ENCODE measurements at places on chromosomes 13 and 19.

GRCh38 chr19:52034051-52034728, 6.0 kb upstream of the ZNF614 start:
- DNase-seq: no peak

DNA sequence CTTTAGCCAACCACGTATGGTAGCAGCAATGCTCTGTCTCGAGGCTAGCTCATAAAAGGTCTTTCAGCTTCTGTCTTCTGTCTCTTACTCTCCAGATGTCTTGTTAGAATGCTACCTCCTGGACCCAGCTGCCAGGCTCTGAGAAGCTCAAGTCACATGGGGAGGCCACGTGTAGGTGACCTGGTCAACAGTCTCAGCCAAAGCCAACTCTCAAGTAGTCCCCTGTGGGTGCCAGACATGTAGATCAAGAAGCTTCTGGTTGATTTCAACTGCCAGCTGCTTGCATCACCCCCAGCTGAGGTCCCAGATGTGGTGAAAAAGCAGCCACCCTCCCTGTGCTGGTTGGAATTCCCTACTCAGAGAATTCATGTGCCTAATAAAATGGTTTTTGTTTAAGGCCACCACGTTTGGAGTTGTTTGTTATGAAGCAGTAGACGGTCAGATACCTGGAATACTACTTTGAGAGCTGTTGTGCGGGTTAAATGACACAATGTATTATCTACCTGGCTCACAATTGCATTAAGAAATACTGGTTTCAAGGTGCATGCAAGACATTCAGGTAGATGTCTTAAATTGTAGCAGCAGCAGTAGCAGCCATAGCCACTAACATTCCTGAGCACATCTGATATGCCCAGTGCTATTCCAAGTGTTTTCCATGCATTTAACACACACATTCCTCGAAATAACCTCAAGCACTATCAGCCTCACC, 131.0 kb upstream of the RFC3 start:
- DNase-seq: no peak

- DNase-seq: no peak
Measured at GRCh38 chr19:16637535-16637934, 9.5 kb upstream of the MED26 start.

DNA sequence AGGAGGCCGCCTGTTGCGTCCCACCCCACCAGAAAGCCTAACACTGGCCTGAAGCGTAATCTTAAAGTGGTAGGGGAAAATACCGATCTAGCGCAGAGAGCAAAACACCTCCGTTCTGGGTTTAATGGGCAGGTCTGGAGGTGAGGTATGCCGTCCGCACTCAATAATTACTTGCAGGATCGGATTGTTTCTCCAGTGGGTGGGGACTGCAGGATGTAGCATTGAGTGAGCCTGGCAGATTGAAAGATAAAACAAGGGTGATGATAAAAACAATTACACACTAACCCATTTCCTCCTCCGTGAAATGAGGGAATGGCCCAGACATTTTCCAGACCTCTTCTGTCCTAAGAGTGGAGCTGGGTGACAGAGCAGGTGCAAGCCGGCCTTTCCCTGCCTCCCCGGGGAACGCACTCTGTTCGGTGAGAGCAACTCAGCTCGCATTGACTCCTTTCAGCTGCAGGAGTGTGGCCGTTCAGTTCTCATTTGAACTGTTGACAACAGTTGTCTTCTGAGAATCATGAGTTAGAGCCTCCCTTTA, 110.2 kb upstream of the DOCK9 start:
- no peak for DNase-seq

GRCh38 chr13:46100191-46100815, 4.5 kb downstream of the CPB2 start:
- no peak for DNase-seq

DNA sequence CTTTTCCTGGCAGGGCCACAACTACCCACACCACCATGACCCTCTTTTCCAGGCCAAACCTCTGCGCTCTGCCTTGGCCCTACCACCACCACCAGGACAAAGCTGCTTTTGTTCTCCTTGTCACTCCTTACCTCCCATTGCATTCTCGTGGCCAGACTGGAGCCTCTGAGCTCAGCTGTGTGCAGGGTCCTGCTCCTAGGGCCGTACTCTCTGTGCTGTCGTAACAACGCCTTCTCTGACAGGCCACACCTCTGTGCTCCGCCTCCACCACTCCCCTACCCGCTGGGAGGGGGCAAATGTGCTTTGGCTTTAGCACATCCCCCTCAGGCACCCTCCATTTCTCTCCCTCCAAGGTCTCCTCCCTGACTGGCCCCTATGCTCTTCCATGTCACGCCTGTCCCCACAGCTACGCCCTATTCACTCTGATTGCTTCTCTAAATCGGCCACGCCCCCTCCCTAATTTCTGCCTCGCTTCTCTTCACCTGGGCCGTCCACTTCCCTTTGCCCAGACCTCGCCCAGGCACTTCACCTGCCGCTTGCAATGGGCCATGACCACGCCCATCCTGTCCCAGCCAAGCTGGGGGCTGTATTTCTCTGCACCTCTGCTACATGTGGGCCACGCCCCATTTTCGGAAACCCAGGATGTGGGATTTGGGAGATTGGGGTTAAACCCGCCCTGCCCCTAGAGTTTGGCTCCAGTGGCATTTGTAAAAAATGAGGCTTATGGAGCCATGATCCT, 472.3 kb downstream of the KLF12 start:
- no peak for DNase-seq

- no peak for DNase-seq
Measured at GRCh38 chr13:78520425-78520824, 82.9 kb downstream of the POU4F1 start.

DNA sequence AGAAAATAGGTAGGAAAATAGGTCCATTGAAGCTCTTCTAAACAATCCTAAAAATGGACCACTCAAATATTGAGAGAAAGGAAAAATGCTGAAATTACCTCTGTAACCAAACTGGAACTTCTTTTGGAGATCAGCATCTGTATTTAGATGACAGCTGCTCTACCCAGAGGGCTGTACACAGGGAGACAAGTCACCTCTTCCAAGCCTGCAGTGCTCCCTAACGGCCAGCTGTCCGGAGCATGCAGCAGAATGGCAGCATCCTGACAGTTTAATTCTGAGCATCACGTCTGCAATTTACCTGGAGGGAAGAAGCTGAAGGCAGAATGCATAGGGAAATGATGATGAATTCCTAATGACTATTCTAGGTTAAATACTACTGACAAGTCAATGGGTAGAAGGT, 62.8 kb upstream of the DIAPH3 start:
- no peak for DNase-seq

DNA sequence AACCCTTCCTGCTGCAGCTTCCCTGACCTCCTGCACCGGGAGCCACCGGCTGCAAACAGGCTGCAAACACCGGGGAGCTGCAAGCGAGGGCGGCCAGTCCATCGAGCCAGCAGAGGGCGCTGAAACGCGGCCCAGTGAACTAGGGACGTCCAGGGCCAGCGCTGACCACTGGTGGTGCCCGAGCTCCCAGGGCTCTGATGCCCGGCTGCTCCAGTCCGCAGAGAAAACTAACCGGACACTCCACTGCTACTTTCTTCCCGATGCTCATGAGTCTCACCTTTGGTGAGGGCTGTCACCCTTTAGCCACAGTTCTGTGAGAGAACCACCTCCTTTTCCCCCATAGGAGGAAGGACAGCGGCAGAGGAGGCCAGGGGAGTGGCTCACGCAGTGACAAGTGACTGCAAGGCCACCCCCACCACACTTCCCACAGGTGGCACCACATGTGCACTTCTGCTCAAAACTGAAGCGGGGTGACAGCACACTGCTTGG, 82.8 kb upstream of the MTIF3 start:
- no peak for DNase-seq

- DNase-seq: no peak
Measured at GRCh38 chr19:19537075-19538048, 703 bp upstream of the CILP2 start.

- DNase-seq: no peak
Measured at GRCh38 chr19:52724701-52725514, 9.9 kb downstream of the ZNF611 start.

GRCh38 chr19:589693-590395, at the start of gene HCN2:
Gene HCN2 (plus strand): TSS chr19:589881. CDS start chr19:589946, 65 bp downstream.
- no peak for DNase-seq

DNA sequence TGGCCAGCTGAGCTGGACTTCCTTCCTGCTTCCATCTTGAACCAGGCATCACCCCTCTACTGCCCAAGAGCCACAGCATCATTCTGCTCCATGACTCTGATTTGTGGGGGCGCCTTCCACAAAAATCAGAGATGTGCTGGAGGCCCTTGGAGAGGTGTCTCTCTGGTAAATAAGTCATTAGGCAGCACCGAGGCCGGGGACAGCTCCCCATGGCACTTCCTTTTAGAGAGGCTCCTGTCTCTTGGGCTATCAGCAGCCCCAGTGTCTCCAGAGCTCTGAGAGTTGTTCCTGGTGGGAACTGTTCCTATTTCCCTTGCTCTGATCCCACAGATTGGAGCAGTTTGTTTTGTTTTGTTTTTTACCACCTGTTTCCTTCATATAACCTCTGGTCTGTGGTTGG, 19.9 kb downstream of the NWD1 start:
- DNase-seq: no peak

DNA sequence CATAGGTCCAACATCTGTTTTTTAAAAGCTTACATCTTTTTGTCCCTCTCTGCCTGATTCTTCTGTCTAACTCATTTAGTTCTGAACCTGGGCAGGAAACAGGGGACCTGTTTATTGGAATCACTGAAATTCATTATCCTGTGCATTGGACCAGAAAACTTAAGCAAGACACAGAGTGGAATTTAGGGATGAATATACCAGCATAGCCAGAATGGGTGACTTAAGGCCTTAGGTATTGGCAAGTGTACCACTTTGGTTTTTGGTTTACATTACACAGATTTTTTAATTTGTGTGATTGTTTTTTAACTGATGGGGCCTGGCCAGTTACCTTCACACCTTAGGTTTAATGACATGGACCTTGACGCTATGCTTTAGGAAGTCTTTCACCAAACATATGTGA, 232.5 kb downstream of the GPC5 start:
- DNase-seq: no peak

GRCh38 chr13:24253520-24254145, 55.7 kb upstream of the C1QTNF9 start:
- no peak for DNase-seq

- no peak for DNase-seq
Measured at GRCh38 chr13:19737844-19738557, 44.7 kb downstream of the PSPC1 start.

GRCh38 chr19:51698296-51698695, 5.2 kb downstream of the SPACA6 start:
- no peak for DNase-seq

DNA sequence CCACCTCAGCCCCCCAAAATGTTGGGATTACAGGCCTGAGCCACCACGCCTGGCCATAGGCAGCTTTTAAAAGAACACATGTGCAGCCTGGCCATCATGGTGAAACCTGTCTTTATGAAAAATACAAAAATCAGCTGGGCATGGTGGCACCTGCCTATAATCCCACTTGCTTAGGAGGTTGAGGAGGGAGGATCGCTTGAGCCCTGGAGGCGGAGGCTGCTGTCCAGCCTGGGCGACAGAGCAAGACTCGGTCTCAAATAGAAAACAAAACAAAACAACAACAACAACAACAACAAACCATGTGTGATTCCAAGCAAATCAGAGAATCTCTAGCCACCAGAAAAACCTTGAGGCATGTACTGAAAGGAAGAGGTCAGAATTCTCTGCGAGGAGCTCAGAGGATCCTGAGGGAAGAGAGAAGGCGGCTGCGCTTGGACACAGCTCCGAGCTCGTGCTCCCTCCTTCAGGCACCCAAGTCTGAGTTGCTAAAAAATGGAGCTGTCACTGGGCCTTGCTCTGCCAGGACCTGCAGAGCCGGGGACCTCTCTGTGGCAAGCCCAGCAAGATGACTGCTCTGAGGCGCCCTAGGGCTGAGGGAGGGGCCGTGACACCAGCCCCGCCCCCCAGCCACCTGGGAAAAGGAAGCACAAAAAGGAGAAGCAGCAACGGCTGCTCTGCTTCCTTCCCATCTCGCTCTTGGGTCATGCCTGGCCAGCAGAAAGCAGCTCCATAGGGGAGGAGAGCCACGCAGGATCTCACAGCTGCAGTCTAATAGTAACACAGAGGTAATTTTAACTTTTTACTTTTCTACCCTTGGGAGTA, at the start of gene ARL11:
TSS of gene ARL11 (plus strand) at position 677 of the 822 bp plus-strand sequence. CDS start 1,941 bp downstream, outside the sequence.
- DNase-seq: no peak

DNA sequence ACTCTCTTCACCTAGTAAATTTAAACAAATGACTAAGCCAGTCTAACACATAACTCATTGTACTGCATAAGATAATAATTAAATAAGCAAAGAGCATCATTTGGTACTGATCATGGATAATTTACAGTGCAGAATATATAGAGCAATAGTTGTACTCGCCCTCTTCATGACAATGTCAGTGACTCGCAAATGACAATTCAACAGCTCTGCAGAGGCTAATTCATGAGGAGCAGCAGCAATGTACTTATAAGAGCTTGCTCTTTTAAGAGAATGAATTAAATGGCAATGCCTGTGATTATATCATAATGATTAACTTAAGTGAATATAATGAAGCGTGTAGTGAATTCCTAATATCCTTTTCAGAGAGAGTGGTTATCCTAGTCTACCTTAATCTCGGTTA, 284.5 kb upstream of the PCDH20 start:
- no peak for DNase-seq

GRCh38 chr19:30564551-30565011, 192.4 kb downstream of the ZNF536 start:
- DNase-seq: no peak
